ENCODE measurements at places on chromosomes 4 and X.

GRCh38 chrX:128929271-128930057, 593.8 kb downstream of the SMARCA1 start:
- DNase-seq = no peak

GRCh38 chr4:153971899-153972298, 183.0 kb upstream of the SFRP2 start:
- no peak for DNase-seq

DNA sequence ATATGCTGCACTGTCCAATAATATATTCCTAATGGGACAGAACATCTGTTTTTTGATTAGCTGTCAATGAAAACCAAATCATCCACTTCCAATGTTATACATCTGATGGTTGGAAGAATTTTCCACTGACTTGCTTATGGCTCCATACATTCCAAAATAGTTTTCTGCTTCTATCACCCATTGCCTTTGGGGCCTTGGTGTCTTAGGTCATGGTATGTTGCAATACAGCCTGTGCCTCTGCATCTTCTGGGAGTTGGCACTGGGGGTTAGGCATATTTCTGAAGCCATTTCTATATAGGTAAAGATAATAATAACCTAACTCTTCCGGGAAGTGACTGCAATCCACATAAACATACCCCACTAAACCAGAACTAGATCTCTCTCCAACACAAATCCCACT, 53.2 kb upstream of the NR3C2 start:
- DNase-seq = no peak

DNA sequence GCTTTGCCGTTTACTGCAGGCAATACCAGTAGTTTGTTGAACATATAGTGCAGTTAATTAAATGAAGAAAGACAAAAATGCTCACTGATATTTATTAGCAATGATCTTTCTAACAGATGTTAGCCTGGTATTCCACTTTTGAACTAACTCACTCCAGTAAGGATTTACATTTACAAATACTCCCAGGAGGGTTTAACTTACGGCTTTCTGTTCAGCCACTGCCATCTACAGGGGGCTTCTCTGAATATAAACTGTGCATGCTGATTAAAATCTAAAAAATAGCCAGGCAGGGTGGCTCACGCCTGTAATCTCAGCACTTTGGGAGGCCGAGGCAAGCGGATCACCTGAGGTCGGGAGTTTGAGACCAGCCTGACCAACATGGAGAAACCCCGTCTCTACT, 2.2 kb upstream of the SRD5A3 start:
- no peak for DNase-seq

DNA sequence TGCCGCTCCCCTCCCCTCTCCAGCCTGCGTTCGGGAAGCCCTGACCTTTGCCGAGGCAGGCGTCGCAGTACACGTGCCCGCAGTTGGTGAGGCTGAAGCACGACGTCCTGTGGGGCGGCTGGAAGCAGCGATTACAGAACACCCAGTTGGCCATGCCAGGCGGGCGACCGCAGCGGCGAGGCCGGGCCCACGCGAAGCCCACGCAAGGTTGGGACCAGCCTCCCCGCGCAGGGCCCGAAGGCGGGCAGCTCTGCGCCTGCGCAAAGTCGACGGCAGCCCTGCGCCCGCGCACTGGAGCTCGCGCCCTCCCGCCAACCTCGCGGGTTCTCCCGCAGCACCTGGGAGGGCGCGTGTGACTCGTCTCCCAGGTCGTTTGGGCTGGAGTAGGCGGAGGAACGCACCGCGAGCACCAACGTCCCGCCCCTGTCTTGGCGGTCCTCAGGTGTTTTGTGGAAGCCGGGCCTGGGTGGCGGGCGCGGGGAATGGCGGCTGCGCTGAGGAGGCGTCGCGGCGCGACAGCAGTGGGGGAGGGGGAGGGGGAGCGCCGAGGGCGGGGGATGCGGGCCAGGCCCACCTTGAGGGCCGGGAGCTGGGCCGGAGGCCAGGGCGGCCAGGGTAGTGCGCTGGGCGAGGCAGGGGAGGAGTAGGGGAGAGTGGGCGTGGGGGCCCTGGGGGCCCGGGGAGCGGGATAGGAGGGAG, at the start of gene RNF212:
Gene RNF212 (minus strand): TSS at position 254 of the 699 bp plus-strand sequence. CDS start 100 bp downstream, at position 154.
- no peak for DNase-seq

All from RKO (cell line).